Activated CD4-positive, alpha-beta T cell treated with anti-CD3 and anti-CD28 coated beads, Interleukin-2, amount 10 ng/mL, durations not matched to agents 7 days and 5 days (primary cell): ENCODE measurements at places on chromosomes 11 and 22.

GRCh38 chr11:125593114-125593820 is 615 bp downstream of the STT3A start:
- H3K4me3 ChIP-seq = peak overlapping the region; percentile 91
- H3K27me3 ChIP-seq = no peaks in the 10 kb centered on the region
- H3K4me1 ChIP-seq = peaks cover 40% of the 10 kb centered on the region
- peaks cover 31% of the 10 kb centered on the region for H3K36me3 ChIP-seq
- peak; percentile 12 for DNase-seq

GRCh38 chr22:47574556-47574955 is 812.1 kb downstream of the TBC1D22A start:
- H3K36me3 ChIP-seq = no peaks in the 10 kb centered on the region
- H3K27ac ChIP-seq = no peak overlapping the region
- no peaks in the 10 kb centered on the region for H3K27me3 ChIP-seq
- no peak overlapping the region for H3K4me3 ChIP-seq

- H3K36me3 ChIP-seq = no peaks in the 10 kb centered on the region
- H3K4me3 ChIP-seq = no peak overlapping the region
- H3K27me3 ChIP-seq = peaks cover 7% of the 10 kb centered on the region
These were observed 45.5 kb upstream of the ME3 start for GRCh38 chr11:86717817-86718501.

GRCh38 chr11:107669893-107670601 is 41.8 kb downstream of the SLN start:
- DNase-seq = no peak
- no peak overlapping the region for H3K4me3 ChIP-seq
- no peak overlapping the region for H3K27ac ChIP-seq
- no peaks in the 10 kb centered on the region for H3K36me3 ChIP-seq
- H3K27me3 ChIP-seq = peaks cover 6% of the 10 kb centered on the region
